M059J (cell line): ENCODE measurements at places on chromosomes 7 and 10. TPM values are rescaled to one million over a fixed set of nuclear protein-coding genes. Genes with fewer than 3 reads are reported as not detected.

DNA sequence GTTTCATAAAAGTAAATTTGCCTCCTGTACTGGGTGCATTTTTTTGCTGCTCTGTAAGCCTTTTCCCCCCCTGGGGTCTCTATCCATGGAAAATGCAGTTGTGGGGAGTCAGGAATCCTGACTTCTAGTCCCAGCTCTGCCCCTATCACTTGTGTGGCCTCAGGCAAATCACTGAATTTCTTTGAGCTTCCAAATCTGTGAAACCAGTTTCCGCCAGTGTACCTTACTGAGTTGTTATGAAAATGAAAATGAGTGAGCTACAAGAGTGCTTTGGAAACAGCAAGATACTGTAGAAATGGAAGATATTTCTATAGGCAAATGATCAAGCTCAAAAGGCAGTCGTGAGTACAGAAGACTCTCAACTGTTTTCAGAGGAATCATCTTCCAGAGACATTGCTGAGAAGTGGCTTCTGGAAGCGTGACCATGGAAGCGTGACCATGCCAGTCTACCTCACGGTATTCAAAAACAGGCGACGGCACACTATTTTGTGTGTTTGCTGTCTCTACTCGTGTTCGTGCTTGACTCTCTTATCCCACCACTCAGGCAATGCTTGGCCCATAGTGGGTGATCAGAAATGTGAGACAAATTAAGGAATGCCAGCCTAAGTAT, 107.4 kb downstream of the ATXN7L1 start:
- DNase-seq, result no peak

DNA sequence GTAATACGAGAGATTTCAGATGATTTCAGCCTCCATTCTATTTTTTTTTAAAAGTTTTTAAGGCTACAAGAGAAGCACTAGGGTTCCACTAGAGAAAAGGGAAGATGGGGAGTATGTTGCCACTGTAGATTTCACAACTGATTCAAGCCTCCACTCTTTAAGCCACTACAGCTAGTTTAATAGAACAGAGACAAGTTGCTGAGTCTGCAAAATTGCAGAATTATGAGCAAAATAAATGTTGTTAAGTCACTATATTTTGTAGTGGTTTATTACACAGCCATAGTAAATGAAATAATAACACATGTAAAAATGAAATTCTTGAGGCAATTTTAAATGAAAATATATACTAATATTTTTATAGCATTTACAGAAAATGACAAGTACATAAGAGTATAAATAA, 96.0 kb upstream of the POT1 start:
- DNase-seq, result no peak

DNA sequence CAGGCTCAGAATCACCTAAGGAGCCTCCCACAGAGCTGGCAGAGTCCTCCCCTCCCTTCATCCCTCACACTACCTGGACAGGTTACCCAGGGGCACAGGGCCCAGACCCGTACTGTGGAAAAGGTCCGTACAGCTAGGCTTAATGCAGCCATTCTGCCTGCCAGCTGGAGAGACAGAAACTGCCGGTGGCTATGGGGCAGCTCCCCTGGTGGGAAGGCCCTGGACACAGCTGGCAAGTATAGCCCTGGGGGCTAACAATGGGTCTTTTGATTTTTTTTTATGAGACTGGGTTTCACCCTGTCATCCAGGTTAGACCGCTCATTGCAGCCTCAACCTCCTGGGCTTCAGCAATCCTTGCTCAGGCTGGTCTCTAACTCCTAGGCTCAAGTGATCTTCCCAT, 68.3 kb downstream of the GNA12 start:
- no peak for DNase-seq

GRCh38 chr7:26549281-26549944, 257.8 kb downstream of the SNX10 start:
- peak; percentile 95 for DNase-seq

Gene GNGT1
- not detected in 2 replicates for total RNA-seq

GRCh38 chr7:82732677-82733076, 289.1 kb upstream of the CACNA2D1 start:
- no peak for DNase-seq

- DNase-seq, result no peak
These were observed 417.0 kb upstream of the PFKP start for GRCh38 chr10:2650328-2650727.

DNA sequence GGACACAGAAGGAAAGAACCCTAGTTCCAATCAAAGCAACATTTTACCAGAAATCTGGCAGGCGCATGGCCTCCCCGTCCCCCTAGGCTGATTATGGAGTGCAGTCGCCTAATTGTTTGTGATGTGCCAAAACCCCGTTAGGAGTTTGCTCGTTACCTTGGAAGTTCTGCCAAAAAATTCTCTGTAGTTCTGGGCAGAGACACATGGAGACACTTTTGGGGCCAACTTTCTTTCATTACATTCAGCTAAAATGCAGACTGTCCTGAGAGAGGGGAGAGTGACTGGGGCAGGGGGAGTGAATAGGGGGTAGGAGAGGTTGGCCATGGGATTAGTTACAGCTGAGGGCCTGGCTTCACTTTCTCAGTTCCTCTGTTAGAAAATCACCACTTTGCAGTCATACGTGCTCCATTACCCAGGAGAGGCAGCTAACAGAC, 158.0 kb upstream of the NPVF start:
- no peak for DNase-seq

Gene IGF2BP3
- total RNA-seq, result 50.6 and 76.9 TPM in 2 replicates

DNA sequence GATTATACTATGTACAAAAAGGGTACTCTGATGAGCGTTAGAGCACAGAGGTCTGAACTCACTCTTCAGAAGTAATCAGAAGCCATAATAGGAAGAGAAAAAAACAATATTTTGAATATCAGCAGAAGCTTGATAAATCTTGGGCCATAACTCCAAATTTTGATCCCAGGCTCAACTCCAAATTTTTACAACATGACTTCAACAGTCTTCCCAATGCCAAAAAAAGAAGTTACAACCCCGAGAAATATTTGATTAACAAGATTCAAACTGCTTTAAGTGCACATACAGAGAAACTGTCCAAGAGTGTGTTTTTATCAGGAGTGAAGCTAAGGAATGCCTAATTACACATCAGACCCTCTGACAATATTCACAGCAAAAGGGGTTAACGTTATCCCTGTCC, 7.5 kb downstream of the MPP7 start:
- DNase-seq, result no peak

Gene VWDE
- total RNA-seq, result 3.2 and 4.4 TPM in 2 replicates

Gene AGK
- 42.2 and 44.7 TPM in 2 replicates for total RNA-seq

- no peak for DNase-seq
These were observed 34.9 kb downstream of the BAIAP2L1 start for GRCh38 chr7:98365863-98366561.

DNA sequence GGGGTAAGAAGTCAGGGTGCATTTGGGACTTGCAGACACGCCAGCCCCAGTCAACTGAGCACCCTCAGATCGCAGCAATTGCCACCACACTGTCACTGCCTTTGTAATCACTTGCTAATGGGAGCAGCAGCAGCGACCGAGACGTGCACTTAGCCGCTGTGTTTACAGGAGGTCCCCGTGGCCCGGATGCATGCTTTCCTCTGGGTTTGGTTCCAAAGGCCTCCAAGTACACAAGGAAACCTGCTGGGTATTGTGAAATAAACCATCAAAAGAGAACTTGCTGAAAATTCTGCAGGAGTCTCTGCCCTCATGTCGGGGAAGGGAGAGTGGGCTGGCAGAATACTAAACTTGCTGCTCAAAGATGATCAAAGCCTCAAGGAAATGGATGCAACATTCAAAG, 341.7 kb downstream of the DNAJB6 start:
- no peak for DNase-seq

GRCh38 chr10:102384053-102384452, 11.5 kb upstream of the NFKB2 start:
- DNase-seq, result peak; percentile 32

Gene SDK1
- under 0.01 and 0.27 TPM in 2 replicates for total RNA-seq

GRCh38 chr7:93943816-93944540, 22.4 kb downstream of the GNG11 start:
- DNase-seq, result no peak

DNA sequence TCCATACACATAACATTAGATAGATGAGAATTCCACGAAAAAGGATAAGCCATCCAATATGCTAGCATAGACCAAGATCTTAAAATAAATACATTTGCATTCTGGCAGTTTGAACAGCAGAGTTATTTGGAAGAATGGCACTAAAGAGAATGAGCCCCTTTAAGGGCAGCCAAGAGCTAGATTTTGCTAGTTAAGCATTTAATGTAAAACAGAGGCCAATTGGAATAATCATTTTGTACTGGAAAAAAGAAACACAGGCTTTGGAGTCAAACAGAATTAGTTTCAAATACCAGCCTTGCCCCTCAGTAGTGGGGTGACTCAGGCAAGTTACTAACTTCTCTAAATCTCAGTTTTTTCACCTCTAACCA, 56.2 kb downstream of the LRRTM3 start:
- no peak for DNase-seq

- DNase-seq, result no peak
These were observed 143.3 kb upstream of the NOBOX start for GRCh38 chr7:144546782-144547181.

Gene TMEM184A
- total RNA-seq, result 1.8 and 3.3 TPM in 2 replicates

Gene SPDYE3
- total RNA-seq, result not detected in 2 replicates

- no peak for DNase-seq
These were observed 18.9 kb upstream of the DYNC1I1 start for GRCh38 chr7:95753440-95753839.

GRCh38 chr7:13827716-13828115, 161.8 kb downstream of the ETV1 start:
- peak; percentile 29 for DNase-seq

Gene HABP2
- total RNA-seq, result not detected in 2 replicates

- DNase-seq, result no peak
These were observed 5.8 kb downstream of the DBNL start for GRCh38 chr7:44050121-44050914.

Gene CLCN1
- total RNA-seq, result not detected in 2 replicates

DNA sequence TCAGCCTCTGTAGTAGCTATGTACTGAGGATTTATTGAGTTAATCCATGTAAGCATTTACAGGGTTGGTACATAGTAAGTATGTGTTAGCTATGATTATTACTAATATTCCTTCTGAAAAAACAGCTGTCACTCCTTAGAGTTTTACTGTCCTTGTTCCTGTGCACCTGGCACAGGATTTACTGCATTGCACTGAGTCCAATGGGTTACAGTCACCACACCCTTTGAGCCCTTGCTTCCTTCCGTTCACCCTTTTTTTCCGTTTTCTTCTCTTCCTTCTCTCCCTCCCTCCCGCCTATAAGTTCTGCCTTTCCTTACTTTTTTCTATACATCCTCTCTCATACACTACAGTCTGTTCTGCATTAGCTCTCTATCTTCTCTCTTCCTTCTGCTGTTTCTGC, 12.5 kb upstream of the CDK6 start:
- DNase-seq, result no peak

- DNase-seq, result no peak
These were observed 31.9 kb upstream of the AGR3 start for GRCh38 chr7:16913643-16914042.

DNA sequence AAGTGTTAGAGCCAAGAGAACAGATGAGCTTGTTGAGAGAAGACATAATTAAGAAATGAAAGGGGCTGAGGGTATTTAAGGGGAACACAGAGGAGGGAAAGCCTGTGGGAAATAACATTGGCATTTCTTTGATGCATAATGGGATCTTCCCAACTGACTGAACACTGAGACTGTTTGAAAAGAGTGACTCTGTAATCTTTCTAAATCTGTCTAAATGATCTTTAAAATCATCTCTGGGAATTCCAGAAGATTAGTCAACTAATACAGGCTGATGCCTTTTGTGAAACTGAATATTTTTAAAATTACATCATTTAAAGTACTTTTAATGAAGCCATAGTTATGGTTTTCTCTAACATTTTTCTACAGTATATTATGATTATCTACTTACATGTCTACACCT, 17.4 kb upstream of the SLC35G1 start:
- peak; percentile 25 for DNase-seq

Gene ANLN
- 259 and 285 TPM in 2 replicates for total RNA-seq

- no peak for DNase-seq
These were observed 253.1 kb upstream of the KLF14 start for GRCh38 chr7:130987092-130987491.

DNA sequence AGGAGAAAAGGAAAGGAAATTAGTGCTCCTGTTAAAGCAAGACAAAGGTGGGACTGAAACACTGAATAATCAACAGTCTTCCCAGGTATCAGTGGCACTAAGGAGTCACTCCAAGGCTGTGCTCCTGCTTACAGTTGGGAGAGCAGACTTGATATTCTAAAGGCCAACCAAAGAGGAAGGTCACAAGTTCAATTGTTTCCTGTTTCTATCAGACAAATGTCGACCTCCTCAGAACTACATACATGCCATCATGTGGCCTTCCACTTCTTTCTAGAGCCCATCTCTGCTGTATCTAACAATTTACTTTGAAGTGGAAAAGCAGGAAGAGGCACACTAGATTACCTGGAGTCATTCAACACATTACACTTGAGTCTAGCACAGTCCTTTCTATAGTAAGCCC, 3.4 kb downstream of the ZNF239 start:
- no peak for DNase-seq

Gene WASL
- total RNA-seq, result 9.2 and 19.7 TPM in 2 replicates

GRCh38 chr7:151402029-151402835, 7.6 kb downstream of the WDR86 start:
- no peak for DNase-seq

Gene DRGX
- total RNA-seq, result not detected in 2 replicates

Gene SPDYE11
- total RNA-seq, result not detected in 2 replicates

GRCh38 chr7:158409816-158410330, 177.8 kb downstream of the PTPRN2 start:
- DNase-seq, result no peak

GRCh38 chr7:111025006-111025405, 65.9 kb upstream of the LRRN3 start:
- no peak for DNase-seq

GRCh38 chr10:122642726-122643605, 56.7 kb downstream of the C10orf120 start:
- no peak for DNase-seq

Gene ODAD2
- 0.54 and 3.7 TPM in 2 replicates for total RNA-seq

GRCh38 chr7:69744026-69744425, 145.8 kb downstream of the AUTS2 start:
- no peak for DNase-seq

Gene TCAF2
- 2.3 and 3.9 TPM in 2 replicates for total RNA-seq

Gene AOAH
- total RNA-seq, result 2.6 and 3.0 TPM in 2 replicates

GRCh38 chr7:159028508-159029401, 115.9 kb downstream of the VIPR2 start:
- no peak for DNase-seq

GRCh38 chr10:33265621-33266020, 68.8 kb downstream of the NRP1 start:
- DNase-seq, result no peak

DNA sequence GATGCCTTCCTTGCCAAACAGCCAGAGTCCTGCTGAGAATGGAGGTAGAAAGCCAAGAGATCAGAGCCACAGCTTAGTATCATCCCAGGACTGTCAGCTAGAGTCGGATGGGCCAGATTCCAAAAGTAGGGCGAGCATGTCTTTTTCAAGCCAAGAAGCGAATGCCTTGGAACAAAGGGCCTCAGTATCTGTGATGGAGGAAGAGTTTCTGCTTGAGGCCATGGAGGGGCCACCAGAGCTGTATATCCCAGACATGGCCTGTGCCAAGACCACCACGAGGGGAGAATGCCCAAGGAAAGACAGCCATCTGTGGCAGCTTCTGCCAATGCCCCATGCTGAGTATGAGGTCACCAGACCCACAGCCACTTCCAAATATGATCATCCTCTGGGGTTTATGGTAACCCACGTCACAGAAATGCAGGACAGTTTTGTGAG, 44.3 kb upstream of the PPP1R17 start:
- DNase-seq, result no peak
